Upper lobe of left lung (tissue), 6 donors: ENCODE measurements at places on chromosomes 1 and 21. TPM values are rescaled to one million over a fixed set of nuclear protein-coding genes. Genes with fewer than 3 reads are reported as not detected.

Gene PIK3C2B
- total RNA-seq: 50.3 TPM

Gene CLCNKA
- total RNA-seq: not detected

Gene COL6A1
- total RNA-seq: 280 TPM

Gene ABCD3
- 36.6 TPM for total RNA-seq

Gene OR2W3
- not detected for total RNA-seq

Gene ADGRL2
- 21.0 TPM for total RNA-seq

Gene GNPAT
- 50.5 TPM for total RNA-seq

Gene CLEC20A
- total RNA-seq: not detected

DNA sequence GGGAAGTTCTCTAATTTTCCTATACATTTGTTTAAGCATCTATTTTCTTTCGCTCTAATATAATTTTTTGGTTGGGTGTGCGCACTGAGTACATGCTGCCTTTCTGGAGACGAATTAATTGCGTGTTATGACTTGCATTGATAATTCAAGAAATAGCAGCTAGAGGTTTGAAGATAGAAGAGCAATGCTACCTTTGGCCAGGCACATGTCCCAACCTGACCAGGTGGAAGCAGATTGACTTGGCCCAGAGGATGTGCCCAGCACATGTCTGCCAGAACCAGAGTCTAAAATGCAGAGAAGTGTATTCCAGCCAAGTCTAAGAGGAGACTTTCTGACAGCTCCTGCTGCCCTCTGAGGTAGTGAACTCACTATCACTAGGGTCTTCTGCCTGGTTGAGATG, 114.3 kb downstream of the SLC35F3 start:
- no peak for DNase-seq

- DNase-seq: no peak
Measured at GRCh38 chr1:5651964-5652821, 340.0 kb downstream of the NPHP4 start.

DNA sequence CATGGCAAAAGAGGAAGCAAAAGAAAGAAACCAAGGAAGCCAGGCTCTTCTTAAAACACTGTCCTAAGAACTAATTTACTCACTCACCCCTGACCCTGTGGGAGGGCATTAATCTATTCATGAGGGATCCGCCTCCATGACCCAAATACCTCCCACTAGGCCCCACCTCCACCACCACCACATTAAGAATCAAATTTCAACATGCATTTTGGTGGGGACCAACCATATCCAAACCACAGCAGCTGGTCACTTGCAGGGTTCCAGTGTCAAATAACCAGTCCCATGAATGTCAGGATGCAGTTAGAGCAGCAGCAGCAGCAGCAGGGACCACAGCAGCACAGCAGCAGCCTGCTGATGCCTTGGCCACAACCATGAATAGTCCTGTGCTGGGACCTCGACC, 83.8 kb downstream of the ZC3H11B start:
- peak; percentile 5 for DNase-seq

- DNase-seq: no peak
Measured at GRCh38 chr1:15847893-15848142, 311 bp downstream of the SPEN start.

DNA sequence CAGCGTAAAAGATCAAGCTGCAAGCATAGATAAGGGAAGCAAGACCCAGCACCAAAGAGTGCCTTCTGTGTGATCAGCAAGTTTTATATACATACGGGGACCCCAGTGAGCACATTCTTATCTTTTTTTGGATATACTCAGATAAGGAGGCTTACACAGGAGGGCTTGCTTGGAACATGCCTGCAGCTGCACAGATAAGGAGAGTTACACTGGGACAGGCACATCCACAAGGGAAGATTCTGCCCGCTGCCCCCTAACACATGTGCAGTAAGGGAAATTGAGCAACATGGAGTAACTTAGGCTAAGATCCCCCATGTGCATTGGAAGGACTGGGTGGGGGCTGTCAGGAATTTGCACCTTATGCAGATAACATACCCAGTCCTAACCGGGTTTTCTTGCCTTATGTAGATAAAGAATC, 1334.8 kb downstream of the MRPL39 start:
- DNase-seq: no peak

DNA sequence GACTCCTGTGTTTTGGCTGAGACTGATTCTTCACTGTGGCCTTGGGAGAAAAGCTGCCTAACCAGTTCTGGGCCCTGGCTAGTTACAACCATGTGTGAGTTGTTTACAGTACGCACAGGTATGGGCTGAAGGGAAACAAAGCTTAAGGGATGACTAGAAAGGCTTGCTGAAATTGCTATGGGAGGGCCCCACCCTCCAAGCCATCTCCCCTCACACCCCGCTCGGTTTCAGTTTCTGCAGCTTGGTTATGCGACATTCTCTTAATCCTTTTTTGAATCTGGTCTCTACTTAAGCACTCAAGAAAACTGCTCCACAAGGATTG, 43.1 kb downstream of the PBX1 start:
- DNase-seq: no peak

DNA sequence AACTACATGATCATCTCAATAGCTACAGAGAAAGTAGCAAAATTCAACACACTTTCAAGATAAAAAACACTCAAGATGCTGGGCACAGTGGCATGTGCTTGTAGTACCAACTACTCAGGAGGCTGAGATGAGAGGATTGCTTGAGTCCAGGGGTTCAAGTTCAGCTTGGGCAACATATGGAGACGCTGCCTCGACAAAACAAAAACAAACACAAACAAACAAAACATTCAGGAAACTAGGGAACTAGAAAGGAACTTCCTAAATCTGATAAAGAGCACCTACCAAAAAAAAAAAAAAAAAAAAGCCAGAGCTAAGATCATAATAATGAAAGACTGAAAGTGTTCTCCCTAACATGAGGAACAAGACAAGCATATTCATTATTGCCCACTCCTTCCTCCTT, 22.8 kb upstream of the RNF186 start:
- no peak for DNase-seq

DNA sequence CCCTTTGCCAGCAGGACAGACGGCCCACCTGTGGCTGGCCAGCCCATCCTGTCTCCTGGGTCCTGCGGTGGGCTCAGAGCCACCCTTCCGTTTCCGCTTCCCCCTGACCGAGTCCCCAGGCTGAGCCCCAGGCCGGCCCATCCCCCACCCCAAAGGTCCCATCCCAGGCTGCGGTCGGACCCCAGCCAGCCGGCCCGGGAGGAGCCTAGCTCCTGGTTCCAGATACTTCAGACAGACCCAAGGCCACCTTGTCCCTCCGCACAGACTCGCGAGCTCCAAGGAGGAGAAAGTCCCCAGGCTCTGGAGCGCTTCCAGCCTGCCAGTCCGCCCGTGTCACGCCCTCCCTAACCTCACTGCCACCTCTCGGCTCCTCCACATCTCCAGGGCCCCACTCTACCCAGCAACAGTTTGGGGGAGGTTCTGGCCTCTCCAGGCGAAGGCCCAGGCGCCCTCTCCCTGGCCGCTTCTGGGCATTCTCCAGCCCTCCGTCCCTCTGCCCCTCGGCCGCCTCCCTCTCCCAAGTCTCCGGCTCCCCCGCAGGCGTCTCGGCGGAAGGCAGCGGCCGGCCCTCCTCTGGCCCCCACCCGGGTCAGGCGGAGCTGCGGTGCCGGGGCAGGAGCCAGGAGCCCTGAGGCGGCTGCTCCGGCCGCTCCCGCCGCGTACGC, 835 bp downstream of the LRRN2 start:
- peak; percentile 77 for DNase-seq

DNA sequence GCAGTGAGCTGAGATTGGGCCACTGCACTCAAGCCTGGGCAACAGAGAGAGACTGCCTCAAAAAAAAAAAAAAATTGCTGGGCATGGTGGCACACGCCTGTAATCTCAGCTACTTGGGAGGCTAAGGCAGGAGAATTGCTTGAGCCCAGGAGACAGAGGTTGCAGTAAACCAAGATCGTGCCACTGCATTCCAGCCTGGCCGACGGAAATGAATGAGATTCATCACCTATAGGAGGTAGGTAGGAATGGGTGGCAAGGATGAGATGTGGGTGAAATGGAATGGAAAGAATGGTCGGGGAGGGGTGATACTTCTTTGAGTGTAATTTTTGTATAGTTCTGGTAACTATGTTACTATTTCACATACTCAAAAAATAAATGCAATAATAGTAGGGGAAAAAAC, 15.4 kb downstream of the CTXND2 start:
- no peak for DNase-seq

GRCh38 chr1:245673881-245674414, 519.2 kb downstream of the KIF26B start:
- DNase-seq: no peak

GRCh38 chr1:42620307-42620706, 37.9 kb upstream of the PPIH start:
- DNase-seq: no peak

GRCh38 chr1:21782349-21782867, 541 bp downstream of the USP48 start:
- no peak for DNase-seq

- no peak for DNase-seq
Measured at GRCh38 chr1:217881131-217881543, 250.0 kb downstream of the SPATA17 start.

- DNase-seq: no peak
Measured at GRCh38 chr21:36690628-36691554, 8.0 kb upstream of the SIM2 start.

DNA sequence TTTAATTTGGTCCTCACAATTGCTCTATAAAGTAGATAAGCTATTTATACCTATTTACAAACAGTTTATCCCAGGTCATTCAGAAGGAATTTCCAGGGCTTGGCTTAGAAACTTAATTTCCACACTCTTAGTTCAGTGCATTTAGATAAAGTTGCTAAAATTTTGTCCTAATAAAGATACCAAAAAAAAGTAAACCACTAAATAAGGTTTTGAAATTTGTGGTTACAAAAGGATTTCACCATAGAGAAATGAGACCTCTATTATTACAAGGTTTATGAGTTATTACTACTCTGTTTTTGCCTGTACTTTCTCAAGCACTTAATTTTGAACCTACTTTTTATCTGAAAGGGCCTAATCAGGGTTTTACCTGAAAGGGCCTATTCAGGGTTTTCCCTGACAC, 22.4 kb downstream of the PTPN22 start:
- DNase-seq: no peak

GRCh38 chr1:35452106-35452774, 105.0 kb downstream of the KIAA0319L start:
- peak; percentile 75 for DNase-seq

DNA sequence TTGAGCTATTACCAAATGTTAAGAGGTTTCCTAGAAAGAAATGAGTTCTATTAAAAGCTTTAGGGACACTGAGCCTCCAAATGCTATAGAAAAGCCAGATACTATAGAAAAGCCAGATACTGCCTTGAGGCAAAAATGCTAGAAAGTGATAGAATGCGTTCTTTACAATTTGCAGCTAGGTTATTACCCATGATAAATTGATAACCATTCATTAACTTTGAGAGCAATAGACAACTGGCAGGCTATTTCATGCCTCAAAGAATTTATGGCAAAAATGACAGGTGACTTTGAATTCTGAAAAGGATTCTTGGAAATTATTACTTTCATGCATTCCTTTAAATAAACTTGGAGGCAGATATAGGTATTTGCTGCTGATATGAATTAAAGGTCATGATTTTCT, 51.6 kb downstream of the SMYD3 start:
- no peak for DNase-seq

DNA sequence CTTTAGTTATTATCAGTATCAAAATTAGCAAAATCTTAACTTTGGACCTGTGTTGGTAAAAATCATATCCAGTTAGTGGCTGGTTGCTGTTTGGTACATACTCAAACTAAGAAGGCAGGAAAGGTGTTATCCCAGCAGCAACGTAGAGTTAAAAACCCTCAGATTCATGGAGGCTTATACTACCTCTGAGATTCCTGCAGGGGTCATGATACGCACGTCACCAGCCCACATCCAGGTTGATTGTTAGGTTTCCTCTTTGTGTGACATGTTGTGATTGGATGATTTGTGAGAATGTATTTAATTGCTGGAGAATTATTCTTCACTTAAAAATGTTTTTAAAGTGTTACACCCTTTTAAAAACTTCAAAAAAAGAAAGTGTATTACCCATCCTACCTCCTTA, 423.3 kb upstream of the ADGRL2 start:
- no peak for DNase-seq

DNA sequence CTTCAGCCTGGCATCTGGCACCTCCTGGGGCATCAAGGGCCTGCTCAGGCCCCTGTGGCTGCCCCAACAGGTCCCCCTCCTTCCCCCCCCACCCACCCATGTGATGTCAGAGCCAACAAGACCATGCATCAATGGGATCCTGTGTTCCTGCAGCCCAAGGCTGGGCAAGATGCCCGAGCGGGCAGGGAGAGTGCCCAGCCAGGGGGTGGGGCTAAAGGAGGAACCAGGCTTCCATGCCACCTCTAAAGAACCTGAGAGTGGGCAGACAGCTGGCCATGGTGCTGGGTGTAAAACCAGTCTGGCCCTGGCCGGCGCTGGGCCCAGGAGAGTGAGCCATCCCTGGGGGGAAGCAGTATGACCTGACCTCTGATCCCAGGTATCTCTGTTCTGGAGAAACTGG, 7.6 kb downstream of the COL16A1 start:
- no peak for DNase-seq

DNA sequence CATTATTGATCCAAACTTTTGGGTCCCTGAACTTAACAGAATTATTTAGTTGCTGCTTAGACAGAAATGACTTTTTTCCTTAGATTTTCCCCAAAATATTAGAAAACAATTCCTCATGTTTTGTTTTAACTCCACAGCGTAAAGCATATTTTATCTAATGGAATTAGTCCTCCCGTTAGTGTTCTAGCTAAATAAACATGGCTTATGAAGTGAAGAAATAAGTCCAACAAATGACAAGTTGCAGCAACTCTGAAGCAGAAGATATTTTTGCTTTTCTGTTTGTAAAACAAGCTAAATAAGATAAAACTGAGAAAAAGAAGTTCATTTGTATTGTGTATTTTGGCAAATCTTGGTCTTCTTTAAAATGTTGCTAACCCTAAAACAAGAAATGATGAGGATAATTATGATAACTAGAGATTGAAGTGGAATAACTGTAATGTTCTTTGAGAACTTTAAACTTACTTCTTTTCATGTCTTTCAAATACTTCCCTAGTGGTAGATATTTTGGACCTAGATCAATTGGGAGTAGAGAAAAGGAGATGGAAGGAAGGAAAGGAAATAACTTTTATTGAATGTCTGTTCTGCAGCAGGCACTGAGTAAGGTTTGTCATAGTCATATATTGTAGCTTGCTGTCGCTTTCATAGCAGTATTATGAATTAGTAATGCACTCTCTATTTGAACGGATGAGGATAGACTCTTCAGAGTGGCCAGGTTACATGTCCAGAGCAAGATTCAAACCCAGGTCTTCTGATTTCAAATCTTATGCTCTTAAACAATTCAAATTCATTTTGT, 12.5 kb downstream of the NFIA start:
- DNase-seq: no peak

GRCh38 chr1:38578271-38578951, 281.2 kb downstream of the RRAGC start:
- peak; percentile 55 for DNase-seq

DNA sequence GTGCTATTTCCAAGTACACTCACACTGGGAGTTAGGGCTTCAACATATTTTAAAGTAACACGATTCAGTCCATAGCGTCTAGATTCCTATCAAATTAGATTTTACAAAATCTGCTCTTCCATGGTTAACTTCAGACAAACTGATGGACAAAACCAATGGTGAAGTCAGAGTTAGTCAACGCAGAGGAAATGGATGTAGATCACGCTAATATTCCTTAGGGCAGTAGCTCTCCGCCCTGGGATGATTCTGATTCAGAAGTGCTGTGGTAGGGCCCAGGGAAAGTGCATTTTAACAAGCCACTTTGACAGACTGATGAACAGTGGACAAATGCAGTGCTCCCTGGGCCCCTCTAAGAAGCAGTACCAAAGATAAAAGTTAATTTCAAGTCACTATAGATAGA, 83.2 kb downstream of the HIVEP3 start:
- no peak for DNase-seq

- DNase-seq: no peak
Measured at GRCh38 chr1:234918961-234919761, 209.5 kb downstream of the TOMM20 start.
